ENCODE measurements at places on chromosomes 2 and 18.

DNA sequence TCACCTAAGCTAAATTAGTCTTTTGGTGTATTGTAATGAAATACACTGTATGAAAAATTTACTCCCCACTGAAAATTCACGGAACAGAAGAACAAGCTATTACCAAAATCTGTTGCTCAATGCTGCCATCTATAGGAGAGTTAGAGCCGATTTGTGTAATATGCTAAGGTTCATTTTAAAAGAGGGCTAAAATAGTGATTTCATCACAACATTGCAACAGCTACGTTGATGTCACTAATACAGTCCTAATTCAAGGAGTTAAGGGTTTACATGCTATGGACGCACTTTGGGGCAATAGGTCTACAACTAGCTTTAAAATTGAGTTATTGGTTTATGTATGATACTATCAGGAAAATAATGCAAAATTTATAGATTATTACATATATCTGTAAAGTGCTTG is 3.0 kb upstream of the IRS1 start:
- peak; percentile 52 for DNase-seq

DNA sequence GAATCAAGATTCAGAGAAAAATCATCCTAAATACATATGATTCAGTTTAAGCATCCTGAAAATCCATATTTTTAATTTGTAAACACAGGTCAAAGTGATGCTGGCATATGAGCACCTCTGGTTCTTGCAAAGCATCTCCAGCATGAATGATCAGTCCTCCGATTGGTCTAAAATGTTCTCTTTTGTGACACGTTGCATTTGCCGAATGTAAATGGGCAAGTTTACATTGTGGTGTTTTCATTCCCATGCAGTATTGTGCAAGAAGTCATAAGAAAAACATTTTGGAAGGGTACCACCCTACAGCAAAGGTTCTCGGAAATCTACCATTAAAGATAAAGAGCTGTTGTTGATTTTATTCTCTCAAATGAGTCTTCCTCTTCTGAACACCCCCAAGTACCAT is 108.0 kb upstream of the UNC80 start:
- no peak for DNase-seq

GRCh38 chr2:88342749-88343148 is 109.7 kb downstream of the FOXI3 start:
- no peak for DNase-seq

- DNase-seq: no peak
Observed at GRCh38 chr2:230203110-230203676, 16.6 kb downstream of the SP110 start.

- no peak for DNase-seq
Observed at GRCh38 chr18:74390900-74391299, 66.2 kb downstream of the DIPK1C start.

GRCh38 chr2:1741851-1742250 is 2.5 kb downstream of the PXDN start:
- no peak for DNase-seq

GRCh38 chr2:202171241-202171825 is 67.1 kb downstream of the SUMO1 start:
- no peak for DNase-seq

DNA sequence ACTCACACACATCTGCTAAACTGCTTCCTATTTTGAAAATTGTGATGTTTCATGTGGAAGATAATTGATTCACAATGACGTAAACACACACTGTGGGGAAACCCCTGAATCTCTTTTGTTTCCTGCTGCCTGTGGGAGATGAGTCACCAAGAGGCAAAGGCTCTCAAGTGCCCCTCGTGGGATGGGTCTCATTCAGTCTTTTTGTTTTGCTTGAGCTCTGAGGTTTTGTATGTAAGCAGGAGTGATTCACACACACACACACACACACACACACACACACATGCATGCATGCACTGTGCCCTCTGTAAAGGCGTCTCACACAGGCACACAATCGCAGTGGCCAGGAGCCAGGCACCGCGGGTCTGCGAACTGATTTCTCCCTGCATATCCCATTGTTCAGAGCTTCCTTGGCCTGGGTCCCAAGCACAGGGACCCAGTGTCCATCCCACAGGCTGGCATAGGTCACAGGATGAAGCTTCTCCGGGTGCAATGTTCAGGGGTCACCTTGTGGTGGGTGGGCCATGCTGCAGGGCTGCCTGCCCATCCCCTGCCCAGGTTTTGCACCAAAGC is 12.1 kb upstream of the ARHGEF4 start:
- peak; percentile 95 for DNase-seq

Measured in RWPE1 (cell line).